NCI-H1105 (cell line): ENCODE measurements at places on chromosomes 3 and 15.

- DNase-seq = no peak
Measured at GRCh38 chr3:156443079-156443478, 111.8 kb downstream of the SSR3 start.

GRCh38 chr15:67822537-67823313 is 2.6 kb upstream of the SKOR1 start:
- peak; percentile 21 for DNase-seq

GRCh38 chr3:112930771-112931170 is 44.1 kb downstream of the CD200R1 start:
- no peak for DNase-seq

- no peak for DNase-seq
Measured at GRCh38 chr15:86677278-86677677, 597.6 kb downstream of the AGBL1 start.

DNA sequence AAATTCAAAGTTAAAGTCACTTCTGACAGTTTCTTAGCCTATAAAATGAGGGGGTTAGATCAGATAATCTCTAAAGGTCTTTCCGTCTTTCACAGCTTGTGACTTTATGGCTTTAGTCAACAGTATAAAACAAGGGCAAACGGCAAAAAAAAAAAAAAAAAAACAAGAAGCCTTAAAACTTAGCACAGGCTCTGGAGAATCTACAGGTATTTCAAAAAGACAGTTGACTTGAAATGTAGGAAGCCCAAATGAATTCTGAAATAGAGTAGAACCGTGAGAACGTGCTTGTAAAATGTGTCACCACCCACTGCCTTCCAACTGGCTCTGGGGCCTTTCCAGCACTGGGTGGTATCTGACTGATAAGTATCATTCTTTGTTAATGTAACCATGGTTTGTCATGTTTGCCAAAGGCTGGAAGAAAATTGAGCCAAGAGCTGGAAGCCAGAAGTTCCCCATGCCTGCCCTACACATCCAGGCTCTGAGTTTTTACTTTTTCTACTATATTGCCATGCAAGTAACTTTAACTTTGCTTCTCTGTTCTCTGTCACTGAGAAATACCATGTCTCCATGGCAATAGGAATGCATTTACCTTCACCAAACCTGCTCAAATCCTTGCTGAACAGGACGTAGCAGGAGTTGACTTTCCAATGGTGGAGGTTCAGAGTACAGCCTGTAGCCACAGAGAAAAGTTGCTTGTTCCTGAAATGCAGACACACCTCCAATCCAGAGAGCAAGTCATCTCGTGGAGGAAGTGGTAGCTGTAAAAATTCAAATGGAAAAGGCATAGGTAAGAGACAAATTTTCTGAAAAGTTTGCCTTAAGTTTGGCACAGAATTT is 35.8 kb upstream of the THSD4 start:
- DNase-seq = no peak
